ENCODE measurements at places on chromosomes 12 and 14.

- DNase-seq = peak; percentile 42
Measured at GRCh38 chr14:72907886-72908285, 14.0 kb upstream of the DPF3 start.

DNA sequence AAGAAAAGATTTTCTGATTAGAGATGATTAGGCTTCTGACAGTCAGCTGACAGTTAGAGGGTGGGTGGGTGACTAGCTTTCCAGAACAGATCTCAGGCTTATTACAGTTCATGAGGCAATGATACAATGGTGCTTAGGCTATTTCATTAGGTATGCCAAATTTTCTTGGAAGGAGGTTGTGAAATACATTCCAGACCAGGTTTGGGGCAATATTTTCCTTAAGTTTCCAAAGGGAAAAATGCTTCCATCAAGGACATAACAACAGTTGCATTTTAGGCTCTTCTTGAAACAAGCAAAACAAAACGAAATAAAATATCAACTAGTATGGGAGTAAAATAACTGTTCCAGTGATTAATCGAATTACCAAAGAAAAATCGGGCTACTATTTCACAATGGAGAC, 59.3 kb upstream of the CNTN1 start:
- no peak for DNase-seq

- DNase-seq = no peak
Measured at GRCh38 chr12:41311883-41312282, 123.8 kb downstream of the PDZRN4 start.

DNA sequence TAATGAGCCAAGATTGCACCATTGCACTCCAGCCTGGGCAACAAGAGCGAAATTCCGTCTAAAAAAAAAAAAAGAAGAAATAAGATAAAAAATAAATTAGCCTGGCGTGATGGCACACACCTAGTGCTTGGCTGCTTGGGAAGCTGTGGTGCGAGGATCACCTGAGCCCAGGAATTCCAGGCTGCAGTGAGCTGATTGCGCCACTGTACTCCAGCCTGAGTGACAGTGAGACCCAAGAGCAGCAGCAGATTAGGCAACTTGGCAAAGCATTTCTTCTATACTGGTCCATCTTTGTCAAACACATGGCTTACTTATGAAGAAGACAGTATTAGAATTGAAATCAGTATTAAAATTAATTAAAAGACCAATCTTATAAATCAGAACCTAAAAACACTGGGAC, 6.3 kb downstream of the GON7 start:
- DNase-seq = no peak

- no peak for DNase-seq
Measured at GRCh38 chr12:47316609-47317049, 236.9 kb upstream of the AMIGO2 start.

DNA sequence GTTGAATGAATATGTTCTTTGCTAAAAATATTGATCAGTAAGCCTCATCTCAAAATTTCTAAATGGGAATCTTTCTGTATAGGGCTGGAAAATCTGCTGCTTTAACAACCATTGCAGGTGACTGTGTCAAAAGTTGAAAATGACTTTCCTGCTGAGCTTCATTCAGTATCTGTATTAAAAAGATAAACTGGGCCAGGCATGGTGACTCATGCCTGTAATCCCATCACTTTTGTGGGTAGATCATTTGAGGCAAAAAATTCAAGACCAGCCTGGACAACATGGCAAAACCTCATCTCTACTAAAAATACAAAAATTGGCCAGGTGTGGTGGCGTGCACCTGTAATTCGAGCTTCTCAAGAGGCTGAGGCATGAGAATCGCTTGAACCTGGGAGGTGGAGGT, 213.7 kb upstream of the SYT10 start:
- no peak for DNase-seq

GRCh38 chr12:55708695-55709233, 1.1 kb upstream of the ITGA7 start:
- DNase-seq = no peak

GRCh38 chr12:80849337-80849736, 88.4 kb downstream of the LIN7A start:
- no peak for DNase-seq

DNA sequence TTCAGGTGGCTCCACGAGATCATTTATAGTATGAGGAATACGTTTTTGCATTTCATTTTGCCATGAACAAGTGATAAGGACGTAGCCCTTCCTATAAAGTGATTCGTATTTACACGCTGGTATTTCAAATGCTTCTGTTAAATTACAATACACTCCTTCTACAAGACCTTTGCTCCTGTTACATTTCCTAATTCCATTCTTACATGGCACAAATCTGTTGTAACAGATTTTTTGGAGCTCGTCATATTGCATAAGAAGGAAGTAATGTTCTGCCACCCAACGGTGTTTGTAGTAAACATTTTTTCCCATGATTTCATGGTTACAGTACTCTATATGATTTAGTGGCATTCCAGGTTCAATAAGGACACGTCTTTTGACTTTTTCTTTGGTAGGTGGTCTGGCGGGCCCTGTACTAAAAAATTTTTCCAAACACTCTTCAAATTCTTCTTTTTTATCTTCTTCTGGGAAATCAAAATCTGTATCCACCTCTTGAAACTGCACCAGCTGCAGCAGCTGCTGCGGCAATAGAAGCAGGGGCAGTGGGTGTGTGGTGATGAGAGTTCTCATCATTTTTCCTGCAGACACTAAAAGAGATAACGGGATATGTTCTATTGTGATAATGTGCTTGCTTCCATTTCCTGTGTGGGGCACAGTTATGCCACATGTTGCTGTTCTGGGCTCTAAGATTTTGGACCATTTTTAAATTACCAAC, 4.2 kb downstream of the RNASE9 start:
- peak; percentile 52 for DNase-seq

DNA sequence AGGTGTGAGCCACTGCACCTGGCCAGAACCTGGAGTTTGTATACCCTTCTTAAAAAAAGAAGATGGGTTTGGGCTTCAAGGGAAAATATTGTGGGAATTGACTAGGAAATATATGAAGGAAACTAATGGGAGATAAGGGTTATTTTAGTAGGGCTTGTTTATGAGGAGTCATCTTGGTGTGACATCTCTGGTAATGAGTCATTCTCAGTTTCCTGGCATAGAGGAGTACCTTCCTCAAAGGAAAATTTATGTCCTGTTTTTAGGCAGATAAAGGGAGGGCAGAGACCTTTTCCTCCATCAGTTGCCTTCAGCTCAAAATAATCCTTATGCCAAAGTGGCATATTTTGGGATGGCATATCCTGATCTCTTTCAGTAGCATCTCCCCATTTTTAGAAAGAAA, 30.6 kb upstream of the NFKBIA start:
- peak; percentile 51 for DNase-seq

DNA sequence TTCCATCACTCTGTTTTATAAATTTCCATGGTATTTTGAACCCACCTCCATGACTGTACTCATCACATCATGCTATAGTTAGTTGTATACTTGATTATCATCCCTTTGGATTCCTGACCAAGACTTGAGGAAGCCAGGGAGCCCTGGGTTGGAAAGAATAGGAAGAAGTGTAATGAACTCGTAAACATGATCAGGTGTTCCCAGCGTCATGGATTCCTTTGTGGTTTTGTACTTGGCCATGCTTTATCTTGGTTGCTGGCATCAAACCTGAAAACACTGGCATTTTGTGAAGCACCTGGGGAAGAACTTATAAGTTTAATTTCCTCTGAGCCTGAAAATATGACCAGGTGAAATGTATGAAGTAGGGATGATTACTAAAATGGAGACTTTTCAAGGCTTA, 76.4 kb downstream of the CHST11 start:
- no peak for DNase-seq

GRCh38 chr12:64284256-64284655, 62.2 kb upstream of the KICS2 start:
- DNase-seq = no peak

GRCh38 chr12:104578453-104578852, 121.7 kb downstream of the CHST11 start:
- DNase-seq = peak; percentile 83

DNA sequence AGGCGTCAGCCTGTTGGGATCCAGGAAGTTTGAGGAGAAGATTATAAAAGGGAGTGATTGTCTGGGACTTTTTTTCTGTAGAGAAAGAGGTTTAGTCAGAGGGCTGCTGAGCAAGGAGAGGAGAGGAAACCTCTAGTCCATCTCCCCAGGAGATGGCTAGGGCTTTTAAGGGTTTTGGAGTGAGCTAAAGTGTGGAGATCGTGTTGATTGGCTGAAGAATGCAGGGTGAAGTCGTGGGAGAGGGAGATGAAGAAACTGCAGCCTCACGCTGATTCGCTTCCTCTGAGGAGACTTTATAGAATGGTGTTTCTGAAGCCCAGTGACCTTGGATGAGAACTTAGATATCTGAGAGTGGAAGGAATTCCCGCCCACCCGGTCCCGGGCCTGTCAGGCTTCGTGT, 193.7 kb upstream of the PWP1 start:
- no peak for DNase-seq

DNA sequence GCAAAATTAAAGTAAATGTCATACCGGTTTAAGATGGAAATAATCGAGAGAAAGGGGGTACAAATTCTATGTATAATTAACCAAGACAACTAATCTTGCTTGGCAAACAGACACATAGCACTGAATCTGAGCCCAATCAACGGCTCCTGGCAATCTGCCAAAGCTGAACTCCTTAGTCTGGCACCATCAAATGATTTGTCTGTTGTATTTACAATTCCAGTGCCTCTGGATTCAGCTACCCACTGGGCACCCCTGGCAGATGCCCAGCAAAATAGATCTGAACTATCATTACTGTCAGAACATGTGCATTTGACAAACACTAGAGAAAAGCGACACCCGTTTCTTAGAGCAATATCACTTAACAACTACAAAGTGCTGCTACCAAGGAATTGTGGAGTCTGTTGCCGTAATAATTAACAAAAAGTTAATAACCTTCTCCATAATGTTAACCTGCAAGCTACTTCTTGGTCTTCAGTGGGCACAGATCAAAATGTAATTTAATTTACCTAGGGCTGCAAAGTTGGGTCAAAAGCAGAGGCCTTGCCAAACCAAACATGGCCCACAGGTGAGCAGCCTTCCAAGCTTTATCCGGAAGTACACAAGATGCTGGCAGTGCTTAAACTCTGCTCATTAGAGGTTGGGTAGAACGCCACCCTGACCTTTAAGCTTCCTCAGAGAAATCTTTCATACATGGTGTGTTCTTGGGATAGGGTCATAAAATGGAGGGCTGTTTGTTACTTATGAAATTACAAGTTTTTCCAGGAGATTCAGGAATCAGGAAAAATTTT, 7.6 kb downstream of the EGLN3 start:
- DNase-seq = no peak

GRCh38 chr14:20493634-20494033, 11.7 kb upstream of the RNASE10 start:
- peak; percentile 84 for DNase-seq

GRCh38 chr14:69670093-69670492, 58.7 kb downstream of the SUSD6 start:
- DNase-seq = no peak

- no peak for DNase-seq
Measured at GRCh38 chr12:114186241-114187002, 219.5 kb downstream of the TBX5 start.

- DNase-seq = no peak
Measured at GRCh38 chr12:32828552-32828951, 68.0 kb downstream of the PKP2 start.

DNA sequence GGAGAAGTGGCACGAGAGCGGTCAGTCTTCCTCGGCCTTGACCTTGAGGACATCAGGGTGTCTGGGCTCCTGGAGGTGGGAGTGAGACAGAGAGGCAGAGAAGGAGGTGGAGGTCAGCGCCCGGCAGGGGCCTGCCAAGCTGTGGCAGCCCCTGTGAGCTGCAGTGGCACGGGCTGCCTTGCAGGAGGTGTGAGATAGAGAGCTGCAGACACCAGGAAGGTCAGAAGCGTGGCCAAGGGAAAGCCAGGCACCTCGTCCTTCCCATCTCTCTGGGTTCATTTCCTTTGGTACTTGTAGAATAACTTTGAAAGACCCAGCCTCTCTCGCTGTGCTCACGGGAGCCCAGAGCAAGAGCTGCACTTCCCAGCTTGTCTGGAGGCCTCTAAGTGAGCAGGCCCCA, 98.1 kb downstream of the TSPAN9 start:
- DNase-seq = no peak

DNA sequence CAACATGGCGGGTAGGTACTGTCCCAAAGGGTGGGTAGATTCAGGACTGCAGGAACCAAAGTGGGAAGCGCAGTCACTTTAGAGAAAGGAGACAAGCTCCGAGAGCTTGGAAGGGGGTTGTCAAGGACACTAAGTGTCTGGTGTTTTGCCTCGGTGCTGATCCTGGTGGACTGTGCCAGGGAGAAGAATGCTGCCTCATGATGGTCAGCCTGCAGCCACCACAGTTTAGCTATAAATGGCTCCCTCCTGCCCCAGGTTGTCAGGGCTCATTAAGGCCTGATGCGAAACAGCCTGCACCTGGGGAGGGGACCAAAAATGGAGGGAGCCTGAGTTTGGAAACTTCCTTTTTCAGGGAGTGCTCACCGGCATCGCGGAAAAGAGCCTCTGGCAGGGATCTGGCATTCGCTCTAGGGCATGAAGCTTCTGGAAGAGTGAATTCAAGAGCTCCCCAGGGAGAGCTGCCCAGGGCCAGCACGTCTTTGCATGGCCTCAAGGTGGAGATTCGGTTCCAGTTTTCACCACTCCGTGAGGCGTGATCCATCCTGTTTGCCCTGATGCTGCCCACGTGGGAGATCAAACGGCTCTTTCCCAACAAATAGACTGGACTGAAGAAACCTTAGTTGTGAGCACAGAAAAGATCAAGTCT, 164.0 kb downstream of the FOXN3 start:
- DNase-seq = peak; percentile 40

DNA sequence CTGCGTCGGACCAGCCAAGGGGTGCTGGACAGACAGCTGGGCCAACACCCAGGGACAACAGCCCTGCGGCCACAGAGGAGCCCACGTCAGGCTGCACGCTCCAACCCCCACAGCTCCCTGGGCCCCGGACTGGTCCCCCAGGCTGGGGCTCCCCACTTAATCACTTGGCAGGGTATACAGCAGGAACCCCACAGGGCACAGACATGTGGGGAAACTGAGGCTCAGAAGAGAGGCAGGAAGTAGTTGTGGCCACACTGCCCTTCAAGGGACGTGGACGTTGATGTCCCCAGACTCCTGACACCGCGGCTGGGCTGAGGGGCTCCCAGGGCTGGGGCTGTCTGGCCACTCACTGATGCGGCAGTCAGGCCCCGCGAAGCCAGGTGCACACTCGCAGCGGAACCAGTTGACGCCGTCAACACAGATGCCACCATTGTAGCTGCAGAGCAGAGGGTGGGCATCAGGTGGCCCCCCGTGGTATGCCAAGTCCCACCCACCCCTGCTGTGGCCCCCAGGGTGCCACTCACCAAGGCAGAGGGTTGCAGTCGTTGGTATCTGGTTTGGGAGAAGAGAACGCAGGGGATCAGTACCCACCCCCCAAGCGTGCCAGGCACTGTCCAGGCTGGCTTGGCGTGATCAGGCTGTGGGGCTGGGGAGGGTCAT, 21.5 kb downstream of the JAG2 start:
- no peak for DNase-seq

DNA sequence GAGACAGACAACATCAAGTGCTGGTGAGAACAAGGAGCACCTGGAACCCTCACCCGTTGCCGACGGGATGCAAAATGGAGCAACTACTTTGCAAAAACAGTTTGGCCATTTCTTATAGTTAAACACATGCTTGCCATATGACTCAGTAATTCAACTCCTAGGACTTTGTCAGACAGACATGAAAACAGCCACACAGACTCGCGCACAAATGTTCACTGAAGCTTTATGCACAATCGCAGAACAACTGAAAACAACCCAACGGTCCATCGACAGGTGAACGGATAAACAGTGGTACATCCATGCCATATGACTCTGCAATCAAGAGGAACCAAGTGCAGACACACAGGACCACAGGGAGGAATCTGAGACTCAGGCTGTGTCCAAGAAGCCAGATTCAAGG, 30.8 kb downstream of the NCOR2 start:
- DNase-seq = no peak

Measured in suppressor macrophage treated with lipopolysaccharide for 4 hours (primary cell).